ENCODE measurements at places on chromosomes 16 and 17. TPM values are rescaled to one million over a fixed set of nuclear protein-coding genes. Genes with fewer than 3 reads are reported as not detected.

The SLC16A13 gene
- 5.2 TPM for total RNA-seq

The DYNLL2 gene
- 7.9 TPM for total RNA-seq

The GAST gene
- not detected for total RNA-seq

The SLC38A8 gene
- total RNA-seq: not detected

The PIMREG gene
- 36.1 TPM for total RNA-seq
